Dorsolateral prefrontal cortex (tissue), 122 donors: ENCODE measurements at places on chromosomes 12 and 14. TPM values are rescaled to one million over a fixed set of nuclear protein-coding genes. Genes with fewer than 3 reads are reported as not detected.
A peak's percentile ranks its signal among the peaks of the same experiment; 100 is the strongest.

- DNase-seq = no peak
Measured at GRCh38 chr12:122308811-122309210, 42.5 kb upstream of the VPS33A start.

- DNase-seq = no peak
Measured at GRCh38 chr12:53579545-53579955, 46.6 kb downstream of the ATF7 start.

- no peak for DNase-seq
Measured at GRCh38 chr12:27207615-27208413, 36.3 kb upstream of the STK38L start.

DNA sequence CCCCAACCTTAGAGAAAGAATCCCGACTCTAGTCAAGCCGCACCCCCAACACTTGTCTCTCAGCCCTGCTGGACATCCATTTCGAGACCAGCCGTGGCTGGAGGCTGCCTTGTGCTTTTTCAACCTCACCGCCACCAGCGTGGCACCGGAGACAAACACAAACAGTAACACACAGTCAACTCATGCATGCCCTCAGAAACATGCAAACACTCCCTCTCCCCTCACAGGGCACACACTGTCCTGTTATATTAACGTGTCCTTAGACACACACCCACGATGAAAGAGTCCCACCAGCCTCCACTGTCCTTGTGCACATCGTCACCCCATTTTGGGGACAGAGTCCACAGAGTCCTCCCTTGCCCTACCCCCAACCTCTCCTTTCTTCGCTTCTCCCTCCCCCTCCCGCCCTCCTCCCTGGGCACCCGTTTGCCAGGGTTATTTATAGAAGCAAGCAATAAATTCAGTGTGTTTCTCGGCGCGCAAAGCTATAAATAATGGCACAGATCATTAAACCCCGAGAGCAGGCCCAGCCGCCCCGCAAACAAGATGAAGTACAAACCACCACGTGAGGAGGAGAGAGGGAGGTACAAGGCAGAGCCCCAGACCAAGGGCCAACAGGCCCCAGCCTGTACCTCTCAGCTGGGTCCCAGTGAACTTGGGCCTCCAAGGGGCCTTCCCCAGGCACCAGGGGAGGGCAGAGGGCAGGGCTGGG lies 27.9 kb downstream of the SMUG1 start:
- no peak for DNase-seq

DNA sequence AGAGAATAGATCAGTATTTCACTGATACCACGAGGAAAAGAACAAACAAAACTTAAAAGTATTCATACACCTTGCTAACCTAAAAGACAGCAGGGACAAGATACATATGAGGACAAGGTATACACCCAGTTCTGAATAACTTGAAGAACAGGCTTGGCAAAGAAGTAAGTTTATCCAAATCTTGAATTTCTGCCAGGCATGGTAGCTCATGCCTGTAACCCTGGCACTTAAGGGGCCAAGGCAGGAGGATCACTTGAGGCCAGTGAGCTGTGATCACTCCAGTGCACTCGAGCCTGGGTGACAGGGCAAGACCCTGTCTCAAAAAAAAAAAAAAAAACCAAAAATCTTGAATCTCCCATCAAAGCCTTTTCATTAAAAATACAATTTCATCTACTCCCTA lies 25.0 kb downstream of the EIF2S1 start:
- no peak for DNase-seq

DNA sequence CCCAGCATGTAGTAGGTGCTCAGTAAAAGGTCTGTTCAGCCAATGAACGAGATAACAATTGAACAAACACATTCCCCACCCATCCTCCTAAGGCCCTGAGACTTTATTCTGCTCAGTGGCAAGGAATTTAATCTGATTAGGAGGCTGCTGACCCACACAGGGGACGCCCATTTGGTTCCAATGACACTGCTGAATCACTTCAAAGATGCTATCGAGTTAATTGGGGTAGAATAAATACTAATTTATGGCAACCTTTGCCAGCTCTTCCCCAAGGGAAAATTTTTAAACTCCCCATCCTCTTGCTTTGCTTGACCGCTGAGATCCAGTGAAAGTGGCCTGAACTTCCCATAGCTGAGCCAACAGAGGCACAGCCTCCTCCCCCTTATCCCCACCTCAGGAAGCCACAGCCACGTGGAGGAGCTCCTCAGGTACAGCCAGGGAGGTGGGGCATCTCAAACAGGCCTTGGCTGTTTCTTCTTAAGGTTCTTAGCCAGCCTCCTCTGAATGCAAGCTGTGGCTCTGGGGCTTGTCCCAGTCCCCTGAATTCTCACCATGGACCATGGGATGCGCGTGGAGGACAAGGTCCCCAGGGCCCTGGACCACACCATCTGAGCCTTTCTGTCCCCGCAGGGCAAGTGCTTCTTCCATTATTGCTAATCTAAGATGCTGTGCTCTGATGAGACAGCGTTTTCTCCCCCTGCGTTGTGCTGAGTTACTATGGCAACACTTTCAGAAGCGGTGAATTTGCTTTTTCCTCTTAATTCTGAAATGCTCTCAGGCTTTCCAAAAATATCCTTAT lies 26.7 kb downstream of the C14orf132 start:
- DNase-seq = peak; percentile 47

GRCh38 chr14:32998433-32998832 lies 59.8 kb downstream of the NPAS3 start:
- no peak for DNase-seq

- no peak for DNase-seq
Measured at GRCh38 chr12:52579468-52580465, 6.1 kb upstream of the KRT74 start.

DNA sequence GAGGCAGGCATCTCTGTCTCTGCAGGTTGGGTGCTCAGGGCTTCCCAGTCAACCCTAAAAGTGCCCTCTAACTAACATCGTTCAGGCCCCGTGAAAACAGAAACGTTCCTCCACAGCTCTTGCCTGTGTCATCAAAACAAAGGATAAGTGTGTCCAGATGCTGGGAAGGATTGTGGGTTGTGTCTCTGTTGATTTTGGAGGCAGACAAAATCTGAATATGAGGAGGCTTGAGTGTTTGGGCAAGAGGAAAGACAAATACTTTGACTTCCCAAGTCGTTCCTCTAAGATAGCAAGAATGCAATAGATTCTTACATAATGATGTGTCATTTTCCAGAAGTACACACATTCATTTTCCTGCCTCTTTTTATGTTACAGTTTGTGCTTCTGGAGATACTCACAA lies 52.9 kb downstream of the SERPINA3 start:
- DNase-seq = no peak

DNA sequence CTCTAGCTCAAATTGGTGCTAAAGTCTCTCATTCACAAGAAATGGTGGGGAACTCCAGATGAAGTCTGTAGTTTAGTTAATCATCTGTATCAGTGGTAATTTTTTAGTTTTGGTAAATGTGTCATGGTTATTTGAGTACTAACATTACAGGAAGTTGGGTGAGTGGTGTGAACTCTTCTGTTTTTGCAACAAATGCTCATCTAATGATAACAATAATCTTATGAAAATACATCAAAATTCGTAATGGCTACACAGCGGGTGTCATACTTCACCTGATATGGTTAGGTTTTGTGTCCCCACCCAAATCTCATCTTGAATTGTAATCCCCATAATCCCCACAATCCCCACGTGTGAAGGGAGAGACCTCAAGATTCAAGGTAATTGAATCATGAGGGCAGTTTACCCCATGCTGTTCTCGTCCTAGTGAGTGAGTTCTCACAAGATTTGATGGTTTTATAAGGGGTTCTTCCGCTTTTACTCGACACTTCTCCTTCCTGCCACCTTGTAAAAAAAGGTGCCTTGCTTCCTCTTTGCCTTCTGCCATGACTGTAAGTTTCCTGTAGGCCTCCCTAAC lies 209.3 kb upstream of the FOXN3 start:
- no peak for DNase-seq

GRCh38 chr14:97329701-97330100 lies 532.5 kb downstream of the VRK1 start:
- no peak for DNase-seq

DNA sequence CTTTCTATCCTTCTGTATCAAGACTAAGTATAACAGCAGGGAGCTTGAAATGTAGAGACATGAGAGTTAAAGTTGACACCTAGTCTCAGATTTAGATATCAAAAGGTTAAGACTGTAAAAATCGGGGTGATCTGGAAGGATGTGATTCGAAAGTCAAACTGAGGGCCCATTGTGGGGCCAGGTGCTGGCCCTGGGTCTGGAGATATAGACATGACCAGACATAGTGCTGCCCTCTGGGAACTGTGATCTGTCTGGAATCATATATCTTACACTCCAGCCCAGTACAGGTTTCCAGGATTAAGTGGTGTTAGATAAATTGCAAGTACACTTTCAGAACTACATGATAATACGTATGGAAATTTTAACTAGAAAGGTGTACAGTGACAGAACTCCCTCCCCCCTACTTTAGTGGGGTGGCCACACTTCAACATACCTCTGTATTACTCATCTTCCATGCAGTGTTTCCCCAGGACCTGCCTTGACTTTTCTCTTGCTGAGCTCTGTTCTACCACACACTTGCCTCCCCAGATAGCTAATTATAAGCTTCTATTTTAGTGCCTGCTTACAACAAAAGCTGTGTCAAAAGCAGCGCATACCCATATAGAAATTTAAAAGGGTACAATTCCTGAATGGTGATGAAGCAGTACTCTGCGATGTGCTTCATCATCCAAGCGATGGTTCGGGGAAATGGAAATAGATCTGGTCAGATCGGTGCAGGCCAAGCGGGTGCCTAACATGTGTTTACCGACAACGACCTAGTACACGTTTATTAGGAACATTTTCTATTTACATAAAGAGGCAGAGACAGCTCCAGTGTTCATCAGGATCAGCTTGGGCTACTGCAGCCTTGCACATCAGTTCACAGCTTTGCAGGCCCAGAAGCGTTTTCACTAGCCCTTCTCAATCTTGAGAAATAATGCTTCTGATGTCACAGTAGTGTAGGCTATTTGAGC lies 68.7 kb downstream of the ARF6 start:
- DNase-seq = no peak

DNA sequence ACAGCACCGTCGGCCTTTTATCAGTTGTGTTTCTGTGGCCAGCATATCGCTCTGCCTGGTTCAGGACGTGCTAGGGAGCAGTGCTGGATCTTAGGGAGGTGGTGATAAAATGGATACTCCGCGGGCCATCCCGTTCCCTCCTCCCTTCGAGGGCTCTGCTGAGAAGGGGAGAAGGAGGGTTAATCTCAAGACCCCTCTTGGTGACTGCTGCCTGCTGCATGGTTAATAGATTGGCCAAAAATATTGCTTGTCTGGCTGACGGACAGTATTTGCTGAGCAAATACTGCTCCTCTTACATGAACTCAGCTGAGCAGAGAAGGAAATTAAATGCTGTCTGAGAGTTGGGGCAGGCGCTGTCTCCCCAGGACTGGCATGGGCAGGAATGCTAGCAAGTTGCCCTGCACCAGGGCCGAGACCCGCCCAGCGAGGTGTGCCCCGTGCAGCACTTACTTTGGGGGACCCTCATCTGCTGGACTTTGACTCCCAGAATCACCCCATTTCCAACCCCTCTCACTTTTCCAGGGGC lies 1.2 kb downstream of the FBRSL1 start:
- no peak for DNase-seq

DNA sequence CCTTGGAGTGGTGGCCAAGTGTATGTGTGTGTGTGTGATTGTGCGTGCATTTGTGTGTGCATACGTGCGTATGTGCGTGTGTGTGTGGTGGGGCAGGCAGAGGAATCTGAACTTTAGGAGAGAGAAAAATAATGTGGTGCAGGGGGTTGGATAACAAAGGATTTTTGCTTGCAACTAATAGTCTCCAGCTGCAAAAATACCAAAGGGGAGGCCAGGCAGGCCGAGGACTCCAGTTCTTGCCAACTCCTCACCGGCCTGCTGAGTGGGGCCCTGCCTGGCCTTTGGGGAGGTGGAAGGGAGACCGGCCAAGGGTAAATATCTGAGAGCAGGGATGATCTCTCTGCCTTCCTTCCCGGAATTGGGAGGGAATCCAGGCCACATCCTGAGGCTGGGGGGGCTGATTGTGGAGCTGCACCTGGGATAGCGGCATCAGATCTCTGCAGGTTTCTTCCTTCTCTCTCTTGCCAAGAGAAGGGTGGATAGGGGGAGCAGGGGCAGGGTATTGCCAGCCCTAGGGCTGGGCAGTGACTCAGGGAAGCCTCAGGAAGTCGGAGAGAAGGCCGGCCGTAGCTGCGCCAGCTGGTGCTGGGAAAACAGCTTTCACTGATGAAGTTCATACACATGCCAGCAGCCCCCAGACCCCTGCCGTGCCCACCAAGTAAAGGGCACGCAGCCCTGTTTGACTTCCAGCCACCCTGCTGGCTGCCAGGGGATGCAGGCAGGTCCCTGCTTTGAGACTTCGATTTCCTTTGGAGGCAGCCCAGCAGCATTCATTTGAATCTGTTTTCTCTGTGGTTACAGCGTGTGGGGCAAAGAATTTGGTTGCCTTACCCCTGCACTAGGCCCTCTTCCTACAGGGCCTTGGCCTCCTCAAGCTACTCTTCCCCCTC lies 4.6 kb upstream of the LRP1-AS start:
- DNase-seq = no peak

- DNase-seq = no peak
Measured at GRCh38 chr14:33564774-33565630, 385.9 kb downstream of the EGLN3 start.

- no peak for DNase-seq
Measured at GRCh38 chr12:125518074-125518473, 452.8 kb downstream of the AACS start.

DNA sequence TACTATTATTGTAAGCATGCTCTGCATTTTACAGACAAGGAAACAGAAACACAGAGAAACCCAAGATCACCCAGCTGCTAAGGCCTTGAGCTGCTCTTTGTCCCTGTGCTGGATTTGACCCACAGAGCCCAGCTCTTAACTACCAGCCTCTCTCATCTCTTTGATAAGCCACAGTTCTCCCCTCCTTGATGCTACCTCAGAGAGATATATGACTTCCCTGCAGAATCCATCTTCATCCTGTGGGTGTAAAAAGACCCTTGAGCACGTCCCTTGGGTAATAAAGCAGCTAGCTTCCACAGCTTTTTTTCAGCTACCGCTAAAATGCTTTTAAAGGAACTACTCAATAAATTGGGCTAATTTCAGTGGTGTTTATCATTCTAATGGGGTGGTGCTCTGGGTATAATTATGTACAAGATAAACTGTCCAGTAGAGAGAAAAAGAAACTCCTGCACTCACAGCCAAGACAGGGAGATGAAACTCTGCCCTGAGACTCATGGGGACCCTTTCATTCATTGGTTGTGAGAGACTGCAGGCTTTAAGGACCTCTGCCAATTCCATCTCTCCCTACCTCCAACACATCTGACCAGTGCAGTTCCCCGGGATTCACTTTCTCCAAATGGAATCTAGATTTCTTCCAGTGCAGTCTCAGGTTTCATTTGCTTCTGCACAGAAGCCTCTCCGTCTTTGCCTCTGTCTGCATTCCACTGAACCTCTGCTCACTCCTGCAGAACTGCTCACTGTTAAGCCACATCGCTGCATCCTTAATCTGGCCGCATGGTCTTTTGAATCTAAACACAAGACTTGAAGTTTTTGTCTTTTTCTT lies 24.7 kb upstream of the NTF3 start:
- DNase-seq = no peak

Gene CABP1
- total RNA-seq = 333 TPM

Gene CSRP2
- 34.2 TPM for total RNA-seq

Gene MSRB3
- 17.7 TPM for total RNA-seq

Gene SLC17A8
- total RNA-seq = 2.1 TPM

Gene HCAR3
- total RNA-seq = 0.25 TPM

Gene DIO3
- 0.25 TPM for total RNA-seq

Gene OTOGL
- 5.4 TPM for total RNA-seq

Gene CMA1
- total RNA-seq = not detected

Gene PTPRO
- total RNA-seq = 27.2 TPM
